Pons (tissue), 1 donor: ENCODE measurements at places on chromosomes 7 and 10.

DNA sequence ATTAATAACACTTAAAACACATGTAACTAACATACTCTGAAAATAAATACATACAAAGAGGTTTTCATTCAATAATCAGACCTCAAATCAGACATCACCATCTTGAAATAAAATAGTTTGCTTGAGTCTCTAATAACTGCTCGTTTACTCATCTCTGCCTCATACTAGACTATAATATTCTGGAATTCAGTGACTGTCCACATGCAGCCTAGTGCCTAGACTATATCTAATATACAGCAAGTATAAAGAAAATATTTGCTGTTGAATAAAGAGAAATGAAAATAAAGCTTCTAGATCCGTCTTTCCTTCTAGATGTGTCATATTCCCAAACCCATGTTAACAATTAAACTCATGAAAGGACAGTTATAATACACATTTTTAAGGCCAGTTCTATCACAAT, 236.3 kb upstream of the LRRN3 start:
- DNase-seq = no peak

- DNase-seq = no peak
Observed at GRCh38 chr7:57868771-57869483, 418.9 kb downstream of the ZNF716 start.

GRCh38 chr7:4486907-4487306, 195.2 kb upstream of the FOXK1 start:
- no peak for DNase-seq

DNA sequence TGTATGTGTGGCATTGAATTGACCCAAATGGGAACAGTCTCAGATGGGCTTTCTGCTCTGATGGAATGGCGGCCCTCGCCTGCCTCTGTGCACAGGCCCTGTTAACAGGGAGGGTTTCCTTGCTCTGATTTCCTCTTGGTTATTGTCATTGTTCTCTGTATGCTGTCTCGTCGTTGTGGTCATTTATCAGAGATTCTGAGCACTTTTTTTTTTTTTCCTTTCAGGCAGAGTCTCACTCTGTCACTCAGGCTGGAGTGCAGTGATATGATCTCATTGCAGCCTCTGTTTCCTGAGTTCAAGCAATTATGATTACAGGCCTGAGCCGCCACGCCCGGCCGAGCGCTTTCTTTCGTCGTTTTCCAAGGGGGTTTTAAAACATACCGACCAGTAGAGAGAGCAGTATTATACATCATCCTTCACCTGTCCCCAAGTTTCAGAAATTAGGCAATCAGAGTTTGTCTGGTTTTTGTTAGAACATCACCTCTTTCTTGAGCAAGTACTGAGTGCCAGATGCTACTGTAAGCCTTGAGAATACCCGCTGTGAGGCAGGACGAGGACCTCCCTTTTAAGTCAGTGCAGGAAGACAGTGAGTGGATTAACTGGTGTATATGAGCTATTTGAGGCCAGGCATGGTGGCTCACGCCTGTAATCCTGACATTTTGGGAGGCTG, 6.5 kb downstream of the CHST12 start:
- no peak for DNase-seq

DNA sequence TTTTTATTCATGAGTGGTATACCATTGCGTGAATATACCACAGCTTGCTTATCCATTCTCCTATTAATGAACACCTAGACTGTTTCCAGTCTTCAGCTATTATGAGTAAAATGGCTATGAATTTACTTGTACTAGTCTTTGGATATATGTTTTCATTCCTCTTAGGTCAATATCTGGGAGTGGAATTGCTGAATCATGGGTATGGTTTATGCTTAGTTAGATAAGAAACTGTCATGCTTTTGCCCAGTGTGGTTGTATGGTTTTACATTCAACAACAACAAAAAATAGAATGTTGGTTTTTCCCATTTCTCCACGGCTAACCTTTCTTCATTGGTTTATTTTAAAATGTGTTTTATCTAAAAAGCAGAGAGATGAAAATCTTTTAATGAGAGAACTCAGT, 308.3 kb downstream of the PHF14 start:
- no peak for DNase-seq

DNA sequence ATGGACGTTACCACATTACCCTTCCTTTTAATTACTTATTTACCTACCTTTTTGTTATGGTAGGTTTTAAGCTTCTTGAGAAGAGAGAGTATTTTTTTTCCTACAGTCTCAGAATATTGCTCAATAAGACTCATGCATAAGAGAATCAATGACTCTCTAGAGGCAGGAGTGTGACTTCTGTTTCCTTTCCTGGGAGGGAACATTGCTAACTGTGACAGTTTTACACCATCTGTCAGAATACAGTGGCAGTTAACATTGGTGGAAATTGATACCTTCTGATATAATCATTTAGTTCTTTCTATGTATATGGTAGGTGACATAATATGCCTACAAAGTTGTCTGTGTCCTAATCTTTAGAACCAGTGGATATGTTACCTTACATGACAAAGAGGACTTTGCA, 348.7 kb upstream of the POT1 start:
- no peak for DNase-seq

DNA sequence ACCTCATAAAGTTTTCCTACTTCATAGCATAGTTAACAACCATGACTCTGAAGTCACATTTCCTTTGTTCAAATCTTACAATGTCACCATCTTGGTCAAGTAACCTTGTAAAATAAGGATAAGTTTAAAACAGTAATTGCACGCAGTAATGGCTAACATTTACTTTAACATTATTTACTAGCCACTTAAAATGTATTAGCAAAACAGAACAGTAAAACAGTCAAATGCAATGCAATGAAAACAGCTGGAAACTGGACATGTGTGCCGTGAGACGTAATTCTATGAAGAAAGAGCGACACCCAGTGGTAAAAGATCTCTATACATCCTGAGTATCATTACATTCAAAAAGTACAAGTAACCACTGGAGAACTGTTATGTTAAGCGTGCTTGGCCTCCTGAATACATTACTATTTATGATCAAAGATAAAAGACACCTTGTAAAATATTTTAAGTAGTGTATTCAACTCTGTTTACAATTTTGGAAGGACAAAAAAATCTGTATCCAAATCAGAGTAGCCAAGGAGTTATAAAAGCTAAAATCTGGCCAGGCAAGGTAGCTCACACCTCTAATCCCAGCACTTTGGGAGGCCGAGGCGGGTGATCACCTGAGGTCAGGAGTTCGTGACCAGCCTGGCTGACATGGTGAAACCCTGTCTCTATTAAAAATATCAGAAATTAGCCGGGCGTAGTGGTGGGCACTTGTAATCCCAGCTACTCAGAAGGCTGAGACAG, 27.2 kb downstream of the ATE1 start:
- peak; percentile 91 for DNase-seq
